ENCODE measurements at places on chromosomes 12 and 14. TPM values are rescaled to one million over a fixed set of nuclear protein-coding genes. Genes with fewer than 3 reads are reported as not detected.

DNA sequence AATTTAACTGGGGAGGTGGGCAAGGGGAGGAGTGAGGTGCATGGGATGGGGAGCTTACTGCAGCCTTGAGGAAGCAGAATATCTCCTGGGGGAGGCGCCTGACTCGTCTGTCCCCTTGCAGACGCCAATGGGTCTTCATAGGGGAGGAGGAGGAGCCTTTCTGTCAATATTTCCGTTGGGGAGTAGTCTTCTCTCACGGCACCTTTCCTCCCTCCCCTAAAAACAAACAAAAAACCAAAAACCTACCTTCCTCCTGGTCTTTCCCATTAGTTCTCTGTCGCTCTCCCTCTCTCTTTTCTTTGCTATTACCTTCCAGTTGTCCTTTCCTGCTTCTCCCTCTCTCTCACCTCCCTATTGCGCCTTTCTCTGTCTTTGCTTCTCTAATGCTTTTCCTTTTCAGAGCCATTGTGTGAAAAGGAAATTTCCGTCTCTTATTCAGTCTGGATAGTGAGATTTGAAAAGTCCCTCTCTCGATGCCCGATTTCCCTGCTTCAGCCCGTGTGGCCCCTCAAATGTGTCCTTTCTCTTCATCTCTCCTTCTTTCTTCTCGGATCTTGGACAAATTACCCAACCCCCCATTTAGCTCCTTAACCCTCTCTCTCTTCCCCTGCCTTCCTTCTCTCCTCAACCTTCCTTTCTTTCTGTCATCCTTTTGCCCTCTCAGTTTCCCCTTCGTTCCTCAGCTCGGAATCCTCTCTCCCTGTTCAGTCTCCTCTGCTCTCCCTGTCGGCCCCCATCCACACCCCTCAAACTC is 5.9 kb downstream of the GPR84 start:
- DNase-seq, result peak; percentile 26

- DNase-seq, result no peak
Observed at GRCh38 chr14:66511849-66512248, 3.9 kb downstream of the GPHN start.

GRCh38 chr12:80937391-80938238 is at the start of gene LIN7A:
Gene LIN7A (minus strand): TSS chr12:80937934. CDS start chr12:80937722, 212 bp downstream.
- no peak for DNase-seq

- no peak for DNase-seq
Observed at GRCh38 chr14:54465654-54466053, 23.1 kb downstream of the GMFB start.

Gene CLEC2B
- not detected for total RNA-seq

DNA sequence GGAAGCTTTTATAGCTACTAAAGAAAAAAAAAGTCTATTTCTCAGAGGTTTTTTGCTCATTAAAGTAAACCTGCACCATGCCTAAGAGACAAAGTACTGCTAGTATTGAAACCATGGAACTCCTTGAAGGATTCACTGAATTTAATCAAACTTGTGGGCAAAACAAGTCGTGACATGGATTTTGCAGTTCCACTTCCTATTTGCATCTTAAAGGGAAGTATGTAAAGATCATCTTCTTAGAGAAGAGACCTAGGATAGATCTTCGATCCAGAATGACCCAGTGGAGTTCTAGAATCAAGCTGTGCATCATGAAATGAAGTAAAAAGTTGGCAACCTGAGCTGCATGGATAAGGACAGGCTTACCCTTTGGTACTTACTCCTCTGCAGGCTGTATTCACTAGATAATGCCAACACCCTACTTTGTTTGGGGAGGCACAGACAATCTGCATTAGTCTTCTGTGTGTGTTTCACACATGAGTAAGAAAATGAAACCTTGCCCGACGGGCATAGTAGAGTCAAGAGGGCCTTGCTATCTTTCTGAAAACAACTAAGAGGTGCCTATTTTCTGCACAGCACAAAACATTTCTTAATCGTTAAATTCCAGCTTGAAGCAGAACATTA is 1.9 kb downstream of the GNG2 start:
- no peak for DNase-seq

Gene COL2A1
- not detected for total RNA-seq

GRCh38 chr14:91062600-91062999 is 2.2 kb upstream of the RPS6KA5 start:
- DNase-seq, result no peak

Gene DAD1
- total RNA-seq, result 124 TPM

DNA sequence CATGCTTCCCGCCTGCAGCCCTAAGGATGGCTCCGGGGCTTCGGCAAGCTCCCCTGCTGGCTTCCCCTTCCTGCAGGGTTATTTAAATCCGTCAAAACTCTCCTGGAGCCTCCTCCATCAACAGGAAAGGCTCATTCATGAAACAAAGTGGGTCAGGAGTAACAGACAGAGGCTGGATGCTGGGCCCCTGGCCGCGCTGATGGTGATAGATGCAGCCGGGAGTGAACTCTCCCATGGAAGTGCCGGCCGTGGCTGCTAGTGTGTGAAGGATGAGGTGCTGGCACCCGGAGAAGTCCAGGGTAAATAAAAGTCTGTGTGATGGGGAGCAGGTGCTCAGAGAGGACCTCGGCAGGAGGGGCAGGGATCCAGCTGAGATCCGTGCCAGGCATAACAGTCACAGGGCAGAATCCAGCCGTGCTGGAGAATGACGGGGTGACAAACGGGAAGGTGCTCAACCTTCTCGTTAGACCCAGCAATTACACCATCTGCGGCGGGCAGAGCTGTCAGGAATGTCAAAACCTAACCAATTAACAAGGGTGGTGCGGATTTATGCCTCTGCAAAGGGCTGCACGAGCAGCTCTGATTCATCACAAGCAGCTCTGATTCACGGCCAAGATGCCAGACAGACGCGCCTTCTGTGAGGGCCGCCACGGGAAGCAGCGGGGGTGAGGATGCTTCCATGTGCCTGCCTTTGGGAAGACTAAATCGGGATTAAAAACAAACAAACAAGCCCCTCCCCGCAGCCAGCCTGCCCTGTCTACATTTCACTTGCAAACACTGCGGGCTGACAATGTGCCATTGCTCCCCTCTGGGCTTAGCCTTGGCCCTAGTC is 55.6 kb downstream of the SYNE3 start:
- DNase-seq, result peak; percentile 62

DNA sequence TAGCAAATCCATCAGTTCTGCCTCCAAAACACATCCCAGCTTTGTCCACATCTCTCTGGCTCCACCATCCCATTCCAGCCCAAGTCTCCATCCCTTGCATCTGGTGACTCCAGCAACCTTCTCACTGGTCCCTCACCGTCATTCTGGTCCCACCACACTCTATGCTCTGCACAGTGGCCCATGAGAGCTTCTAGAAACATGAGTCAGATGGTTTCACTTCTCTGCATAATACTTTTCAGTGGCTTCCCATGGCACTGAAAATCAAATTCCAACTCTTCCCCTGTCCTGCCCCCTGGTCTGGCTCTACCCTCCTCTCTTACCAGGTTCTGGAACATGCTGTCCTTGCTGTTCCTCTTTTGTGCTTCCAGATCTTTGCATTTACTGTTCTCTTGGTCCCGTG is 17.2 kb upstream of the C12orf76 start:
- DNase-seq, result no peak

DNA sequence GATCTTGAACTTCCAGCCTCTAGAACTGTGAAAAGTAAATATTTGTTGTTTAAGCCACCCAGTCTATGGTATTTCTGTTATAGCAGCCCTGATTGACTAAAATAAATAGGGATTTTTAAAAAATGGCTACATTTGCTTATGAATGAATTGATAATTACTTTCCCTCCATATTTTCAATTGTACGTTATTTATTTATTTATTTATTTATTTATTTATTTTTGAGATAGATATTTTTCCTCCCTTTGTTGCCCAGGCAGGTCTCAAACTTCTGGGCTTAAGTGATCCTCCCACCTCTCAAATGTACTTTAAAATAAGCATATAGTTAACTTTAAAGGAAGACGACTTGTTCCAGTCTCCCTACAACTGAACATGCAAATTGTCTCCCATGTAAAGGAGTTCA is 76.0 kb upstream of the HMGA2 start:
- DNase-seq, result no peak

Gene BATF
- total RNA-seq, result 1.0 TPM

DNA sequence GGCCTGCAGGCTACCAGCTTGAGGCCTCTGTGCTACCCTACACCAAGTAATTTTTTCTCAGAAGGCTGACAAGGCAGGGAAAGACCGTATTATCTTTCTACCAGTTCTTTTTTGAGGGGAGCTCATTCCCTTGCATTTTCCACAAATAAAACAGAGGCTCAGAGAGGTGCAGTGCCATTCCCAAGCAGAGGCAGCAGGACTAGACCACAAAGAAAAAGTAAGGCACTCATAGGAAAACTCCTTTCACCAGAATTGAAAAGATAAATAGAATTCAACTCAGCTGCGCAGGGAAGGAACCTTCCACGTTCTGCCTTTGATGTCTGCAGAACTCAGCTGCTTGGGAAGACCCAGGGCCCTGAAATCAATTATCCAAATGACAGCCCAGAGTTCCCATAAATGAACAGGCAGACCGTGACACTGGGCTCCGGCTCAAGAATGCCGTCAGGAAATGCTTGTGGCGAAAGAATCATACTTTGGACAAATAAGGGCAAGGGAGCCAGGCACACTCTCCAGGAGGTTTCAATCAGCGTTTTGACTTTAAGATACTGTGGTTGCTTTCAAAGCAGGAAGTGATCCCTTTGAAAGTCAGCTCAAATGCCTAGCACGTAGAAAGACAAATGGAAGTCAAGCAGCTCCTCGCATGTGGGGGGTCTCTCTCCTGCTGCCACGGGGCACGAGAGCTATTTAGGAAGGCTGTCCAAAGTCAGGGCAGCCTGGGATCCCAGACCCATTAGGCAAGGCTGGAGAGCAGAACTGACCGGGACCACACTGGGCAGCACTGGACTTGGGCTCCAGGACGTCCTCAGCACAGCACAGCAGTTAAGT is 14.0 kb downstream of the KCTD10 start:
- DNase-seq, result peak; percentile 72

- peak; percentile 9 for DNase-seq
Observed at GRCh38 chr12:106118-106591, 39.6 kb downstream of the IQSEC3 start.

Gene KRT77
- total RNA-seq, result not detected

DNA sequence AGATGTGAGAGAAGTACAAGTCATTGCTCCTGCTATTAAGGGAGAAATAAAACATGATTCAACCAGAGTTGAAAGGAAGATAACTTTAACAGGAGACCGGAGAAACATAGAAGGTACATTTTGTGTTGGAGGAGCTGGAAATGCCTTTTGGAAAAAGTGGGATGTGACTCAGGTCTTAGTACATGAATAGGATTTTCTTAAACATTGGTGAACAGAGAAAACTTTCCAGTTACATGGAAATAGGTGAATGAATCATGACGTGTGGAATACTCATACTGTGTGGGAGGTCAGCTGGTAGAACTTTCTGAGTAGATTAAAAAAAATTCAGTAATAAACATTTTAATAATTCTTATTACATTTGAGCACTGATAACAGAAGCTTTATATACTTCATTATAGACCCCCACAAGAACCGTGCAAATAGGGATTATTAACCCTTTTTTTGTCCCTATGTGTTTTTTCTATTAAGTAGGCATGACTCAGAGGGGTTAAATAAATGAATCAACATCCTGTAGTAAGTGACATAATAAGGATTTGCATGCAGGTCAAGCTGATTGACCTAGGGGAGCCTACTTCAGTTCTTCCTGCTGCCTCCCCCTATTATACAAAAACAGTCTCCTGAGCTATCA is 710.5 kb downstream of the NOVA1 start:
- no peak for DNase-seq

DNA sequence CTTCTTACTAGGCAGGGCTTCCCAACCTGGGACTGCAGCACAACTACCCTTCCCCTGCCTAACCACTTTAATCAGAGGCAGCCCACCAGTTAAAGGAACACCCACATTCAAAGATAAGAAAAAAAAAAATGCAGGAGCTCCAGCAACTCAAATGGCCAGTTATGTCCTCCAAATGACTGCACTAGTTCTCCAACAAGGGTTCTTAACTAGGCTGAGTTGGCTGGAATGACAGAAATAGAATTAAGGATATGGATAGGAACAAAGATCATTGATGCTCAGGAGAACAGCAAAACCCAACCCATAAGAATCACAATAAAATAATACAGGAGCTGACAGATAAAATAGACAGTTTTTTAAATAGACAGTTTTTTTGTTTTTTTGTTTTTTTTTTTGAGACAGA is 154.2 kb downstream of the PLCZ1 start:
- DNase-seq, result no peak

DNA sequence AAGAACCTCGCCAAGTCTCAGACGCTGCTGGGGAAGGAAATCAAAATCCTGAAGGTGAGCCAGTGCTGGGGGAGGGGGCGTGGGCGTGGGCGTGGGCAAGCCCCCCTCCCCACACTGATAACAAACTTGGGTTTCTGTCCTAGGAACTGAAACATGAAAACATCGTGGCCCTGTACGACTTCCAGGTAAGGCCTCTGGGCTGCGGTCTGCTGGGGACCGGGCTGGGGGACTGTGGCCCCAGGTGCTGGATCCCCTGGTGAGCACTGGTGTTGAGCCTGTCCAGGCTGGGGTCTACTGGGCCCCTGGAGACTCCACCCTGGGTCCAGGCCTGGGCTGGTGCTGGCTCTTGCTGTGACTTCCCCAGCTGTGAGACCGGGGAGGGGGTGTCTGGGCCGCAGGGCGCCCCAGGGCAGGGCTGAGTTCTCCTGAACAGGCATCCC is 1.2 kb downstream of the ULK1 start:
- DNase-seq, result no peak

- DNase-seq, result no peak
Observed at GRCh38 chr14:30082486-30082885, 154.8 kb upstream of the PRKD1 start.

Gene WNT5B
- 0.08 TPM for total RNA-seq

DNA sequence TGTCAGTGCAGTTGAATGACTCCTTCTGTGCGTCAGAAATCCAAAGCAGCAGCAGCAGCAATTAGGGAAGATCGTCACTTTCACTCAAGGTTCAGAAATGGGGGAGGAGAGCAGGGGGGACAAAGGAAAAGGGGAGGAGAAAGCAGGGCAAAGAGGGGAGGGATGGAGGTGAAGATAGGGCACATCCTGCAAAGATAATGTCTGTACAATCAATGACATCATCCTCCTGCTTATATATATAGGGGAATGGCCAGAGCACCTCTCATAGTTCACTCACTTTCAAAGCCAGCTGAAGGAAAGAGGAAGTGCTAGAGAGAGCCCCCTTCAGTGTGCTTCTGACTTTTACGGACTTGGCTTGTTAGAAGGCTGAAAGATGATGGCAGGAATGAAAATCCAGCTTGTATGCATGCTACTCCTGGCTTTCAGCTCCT is at the start of gene NTS:
NTS (plus strand) TSS at position 265 of the 431 bp plus-strand sequence; CDS start at position 374, 109 bp downstream.
- peak; percentile 13 for DNase-seq

Gene C1QL4
- not detected for total RNA-seq

DNA sequence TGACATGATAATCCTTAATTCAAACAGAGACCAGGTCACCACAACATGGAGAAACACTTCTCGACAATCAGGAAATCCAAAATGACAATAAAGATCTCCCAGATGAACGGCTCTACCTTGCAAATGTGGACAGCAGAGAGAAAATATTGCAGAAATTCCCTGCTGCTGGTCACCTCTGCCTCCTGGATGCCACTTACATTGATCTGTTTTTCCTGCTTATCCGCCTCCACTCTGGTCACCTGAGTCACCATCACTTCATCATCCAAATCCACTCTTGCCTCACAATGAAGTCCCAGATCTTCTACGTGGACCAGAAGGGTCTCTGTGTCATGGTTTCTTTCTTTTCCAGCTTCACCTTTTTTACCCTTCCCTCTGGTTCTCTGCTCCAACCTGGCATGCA is 21.1 kb downstream of the TTC9 start:
- DNase-seq, result no peak

- no peak for DNase-seq
Observed at GRCh38 chr14:80634106-80634758, 307.3 kb downstream of the CEP128 start.

Gene MGP
- 0.64 TPM for total RNA-seq
